Activated naive CD8-positive, alpha-beta T cell treated with anti-CD3 and anti-CD28 coated beads for 36 hours (primary cell): ENCODE measurements at places on chromosomes 16 and 17.

GRCh38 chr17:5510771-5511170, 24.4 kb downstream of the MIS12 start:
- no peak for DNase-seq

- peak; percentile 10 for DNase-seq
Measured at GRCh38 chr17:72931163-72931562, 161.3 kb downstream of the SLC39A11 start.

DNA sequence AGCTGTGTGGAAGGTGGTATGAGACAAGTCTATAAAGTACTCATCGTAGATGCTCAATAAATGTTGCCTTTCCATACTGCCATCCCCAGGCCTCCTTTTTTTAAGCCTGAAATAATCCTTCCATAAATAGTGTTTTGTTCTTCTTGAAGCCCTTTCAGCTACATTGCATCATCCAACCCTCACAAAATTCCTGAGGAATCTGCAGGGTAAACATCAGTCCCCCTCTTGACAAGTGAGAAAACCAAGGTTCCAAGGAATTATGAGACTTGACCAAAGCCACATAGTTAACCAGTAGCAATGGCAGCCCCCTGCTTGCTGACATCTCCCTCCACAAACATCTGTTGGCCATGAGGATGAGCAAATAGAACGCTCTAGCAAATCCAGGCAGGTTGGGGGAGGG, 89.7 kb upstream of the CCL1 start:
- DNase-seq = no peak

DNA sequence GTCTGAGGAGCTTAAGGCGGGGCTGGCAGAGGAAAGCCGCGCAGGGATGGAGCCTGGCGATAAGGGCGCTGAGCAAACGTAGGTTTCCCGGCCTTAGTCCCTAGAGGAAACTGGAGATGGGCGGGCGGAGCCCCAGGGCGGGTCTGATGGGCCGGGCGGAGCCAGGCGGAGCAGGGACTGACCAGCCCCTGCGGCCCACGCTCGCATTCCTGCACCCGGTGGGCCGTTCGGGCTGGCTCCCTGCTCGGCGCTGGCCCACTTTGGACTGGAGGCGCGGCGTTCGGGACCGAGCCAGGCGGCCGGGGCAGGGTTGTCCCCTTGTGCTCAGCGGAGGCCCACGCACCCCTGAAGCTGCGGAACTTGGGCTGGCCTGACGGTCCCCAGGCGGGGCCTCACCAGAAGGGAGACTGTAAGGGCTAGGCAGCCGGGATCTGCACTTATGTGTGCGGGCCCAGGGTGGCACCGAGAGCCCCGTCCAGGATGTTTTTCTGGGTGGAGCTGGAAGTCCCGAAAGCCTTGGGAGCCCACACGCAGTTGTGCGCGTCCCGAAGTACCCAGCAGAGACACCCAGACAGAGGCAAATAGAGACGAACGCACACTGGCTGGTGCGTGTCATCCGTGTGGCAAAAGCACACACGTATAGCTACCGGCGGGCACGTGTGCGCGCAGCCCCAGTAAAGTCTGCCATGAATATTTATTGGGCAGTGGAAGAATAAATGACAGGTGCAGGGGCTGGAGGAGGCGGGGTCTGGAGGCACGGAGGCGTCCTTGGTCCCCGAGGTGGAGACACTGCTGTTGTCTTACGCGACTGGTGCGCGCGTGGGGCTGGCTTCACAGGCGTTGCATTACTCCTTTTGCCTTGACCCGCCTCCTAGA, 1.4 kb downstream of the PYDC1 start:
- peak; percentile 31 for DNase-seq

- DNase-seq = no peak
Measured at GRCh38 chr17:62727916-62728672, 80.0 kb downstream of the MARCHF10 start.

DNA sequence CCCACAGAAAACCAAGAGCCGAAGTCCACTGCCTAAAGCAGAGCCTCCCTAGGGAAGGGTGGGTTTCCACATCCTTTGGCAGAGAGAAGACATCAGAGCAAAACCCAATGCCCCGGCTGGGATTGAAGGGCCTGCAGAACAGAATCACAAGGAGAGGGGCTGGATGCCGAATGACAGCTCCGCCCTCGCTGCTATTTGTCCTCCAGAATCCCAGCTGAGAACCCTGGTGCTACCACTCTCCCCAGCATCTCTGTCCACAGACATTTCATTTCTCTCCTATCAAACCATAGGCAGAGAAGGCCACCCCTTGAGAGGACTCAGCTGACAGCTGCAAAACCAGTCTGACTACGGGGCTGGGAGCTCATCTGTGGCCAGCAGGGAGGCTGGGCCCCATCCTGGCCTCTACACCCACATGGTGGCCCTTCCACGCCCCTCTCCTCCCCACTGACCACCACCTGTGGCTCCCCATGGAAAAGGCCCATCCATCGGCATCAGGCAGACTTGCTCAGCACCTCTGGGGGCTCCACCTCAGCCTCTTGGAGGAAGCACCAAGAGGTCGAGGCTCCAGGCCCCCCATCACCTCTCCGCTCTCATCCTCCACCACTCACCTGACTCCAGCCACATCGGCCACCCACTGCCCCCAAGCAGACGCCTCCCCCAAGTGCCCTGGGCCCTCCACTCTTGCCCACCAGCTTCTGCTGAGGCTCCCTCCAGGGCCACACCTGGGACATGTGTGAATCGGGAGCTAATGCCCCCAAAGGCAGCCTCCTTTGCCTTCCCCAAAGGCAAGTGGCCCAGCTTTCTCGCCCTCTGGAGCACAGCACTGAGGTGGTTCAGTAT, 288.5 kb downstream of the C16orf95 start:
- no peak for DNase-seq

GRCh38 chr17:55433029-55433628, 11.5 kb upstream of the MMD start:
- no peak for DNase-seq

DNA sequence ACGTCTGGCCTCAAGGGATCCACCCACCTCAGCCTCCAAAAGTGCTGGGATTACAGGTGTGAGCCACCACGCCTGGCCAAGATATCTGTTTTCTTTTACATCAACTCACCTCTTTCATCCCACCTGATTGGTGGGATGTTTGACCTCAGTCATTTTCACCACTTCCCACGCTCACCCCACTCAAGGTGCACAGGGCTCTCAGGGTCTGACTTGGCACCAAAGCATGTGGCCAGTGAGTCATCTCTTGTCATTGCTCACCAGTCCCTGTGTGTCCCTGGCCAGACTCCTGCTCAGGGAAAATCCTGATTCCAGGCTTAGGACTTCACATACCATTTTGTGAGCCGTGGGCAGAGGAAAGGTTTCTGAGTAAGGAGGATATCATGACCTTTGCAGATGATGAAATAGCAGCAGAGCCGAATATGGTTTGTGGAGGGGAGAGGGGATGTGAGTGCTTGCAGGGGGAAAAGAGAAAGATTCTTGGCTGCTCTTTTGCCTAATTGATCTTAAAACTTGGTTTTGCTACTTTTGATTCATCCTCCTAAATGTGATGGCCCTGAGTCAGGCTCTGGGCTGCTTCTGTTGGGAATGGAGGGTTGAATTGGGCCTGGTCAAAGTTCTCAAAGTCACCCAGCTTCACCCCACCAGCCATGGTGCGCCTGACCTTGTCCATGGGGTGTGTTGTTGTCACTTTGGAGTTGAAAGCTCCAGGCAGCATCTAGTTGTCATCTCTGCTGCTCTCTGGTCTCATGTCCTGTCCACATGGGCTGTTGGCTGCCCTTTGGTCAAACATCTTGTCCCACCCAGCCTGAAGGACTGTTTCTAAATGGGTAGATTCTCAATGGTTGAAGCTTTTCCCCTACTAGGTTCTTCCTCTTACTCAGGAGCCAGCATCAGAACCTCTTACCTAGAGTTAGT, 6.0 kb upstream of the KCNH6 start:
- peak; percentile 41 for DNase-seq

DNA sequence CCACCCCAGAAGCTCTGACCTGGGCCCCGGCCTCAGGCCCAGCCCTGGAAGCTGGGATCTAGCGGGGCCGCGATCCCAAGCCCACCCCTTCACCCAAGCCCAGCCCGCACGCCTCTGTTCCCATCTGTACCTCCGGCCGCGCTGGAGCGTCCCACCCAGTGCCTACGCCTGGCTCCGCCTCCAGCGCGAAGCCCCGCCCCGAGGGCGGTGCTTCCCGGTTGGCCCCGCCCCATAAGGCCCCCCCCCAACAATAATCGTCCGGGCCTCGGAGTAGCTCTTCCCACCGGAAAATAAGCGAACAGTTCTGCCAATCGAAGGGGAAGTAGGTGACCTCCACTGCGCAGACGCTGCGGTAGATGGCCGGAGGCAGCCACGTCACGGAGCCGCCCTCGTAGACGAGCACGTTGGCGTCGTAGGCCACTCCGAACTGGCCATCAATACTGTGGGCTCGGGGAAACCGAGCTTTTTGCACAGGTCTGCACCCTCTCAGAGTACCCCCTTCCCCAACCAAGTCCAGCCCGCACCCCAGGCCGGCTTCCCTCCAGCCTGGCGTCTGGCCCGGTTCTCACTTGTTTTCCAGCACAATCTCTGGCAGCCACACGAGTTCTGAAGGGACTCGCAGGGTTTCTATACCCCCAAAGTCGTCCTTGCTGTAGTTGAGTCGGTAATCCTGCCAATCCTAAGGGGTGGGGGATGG, 1.1 kb downstream of the CHRNE start:
- DNase-seq = no peak

GRCh38 chr17:64202683-64203344, 60.2 kb downstream of the TEX2 start:
- peak; percentile 14 for DNase-seq
